ENCODE measurements at places on chromosomes 1 and 21.

- no peak for DNase-seq
These were observed 114.5 kb downstream of the DSCAM start for GRCh38 chr21:40732253-40733023.

DNA sequence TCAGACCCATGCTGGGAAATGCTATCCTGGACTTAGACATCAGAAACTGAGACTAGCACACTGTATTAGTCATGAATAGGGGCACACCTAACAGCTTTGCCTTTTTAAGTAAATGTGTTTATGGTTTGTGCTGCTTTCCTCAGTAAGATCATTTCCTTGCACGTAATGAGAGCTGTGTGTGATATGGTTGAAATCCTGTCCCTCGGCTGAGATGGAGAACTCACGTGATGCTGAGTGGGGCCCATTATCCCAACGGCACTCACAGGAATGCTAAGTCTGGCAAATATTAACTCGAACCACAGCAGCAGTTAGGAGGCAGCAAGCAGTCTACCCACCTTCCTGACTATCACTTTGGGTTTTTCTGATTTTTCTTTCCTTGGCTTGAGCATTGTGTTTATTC is 38.2 kb downstream of the BCL9 start:
- no peak for DNase-seq

DNA sequence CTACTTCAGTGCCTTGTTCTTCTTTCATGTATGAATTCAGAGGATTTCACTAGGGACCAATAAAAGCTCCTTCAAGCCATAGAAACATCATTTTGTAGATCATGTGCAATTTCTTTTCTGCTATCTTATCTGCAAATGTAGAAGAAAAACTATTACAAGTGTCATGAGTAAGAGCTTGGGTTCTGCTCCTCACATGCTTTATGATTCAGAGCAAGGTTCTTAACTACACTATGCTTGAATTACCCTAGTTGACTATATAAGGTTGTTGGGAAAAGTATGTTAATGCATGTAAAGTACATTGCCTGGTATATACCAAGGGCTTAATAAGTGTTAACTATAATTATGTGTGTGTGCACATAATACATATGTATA is 91.4 kb upstream of the S1PR1 start:
- no peak for DNase-seq

DNA sequence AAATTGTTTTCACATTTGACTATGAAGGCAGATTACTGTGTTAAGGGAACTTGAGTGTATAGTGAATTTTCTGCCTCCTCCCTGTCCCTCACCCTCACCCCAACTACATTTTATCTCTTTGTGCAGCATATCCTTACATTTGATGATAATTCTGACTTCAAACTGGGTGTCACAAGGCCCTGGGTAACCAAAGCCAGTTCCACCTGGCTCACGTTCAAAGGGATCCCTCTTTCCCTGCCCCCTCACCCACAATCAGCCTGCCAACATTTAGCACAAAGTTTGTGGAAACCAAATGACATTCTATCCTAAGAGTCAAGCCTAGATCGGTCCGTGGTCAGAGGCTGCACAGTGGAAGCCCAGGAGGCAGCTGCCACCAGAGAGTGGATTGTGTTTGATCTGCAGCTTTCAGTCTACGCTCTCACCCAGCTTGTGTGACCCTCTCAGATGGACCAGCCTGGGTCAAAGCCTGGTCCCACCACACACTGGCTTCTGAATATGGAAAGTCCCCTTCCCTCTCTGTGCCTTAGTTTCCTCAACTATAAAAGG is 10.3 kb downstream of the KIAA0040 start:
- no peak for DNase-seq

- no peak for DNase-seq
These were observed 34.8 kb downstream of the WDR4 start for GRCh38 chr21:42844411-42845113.

- no peak for DNase-seq
These were observed 74.2 kb downstream of the GABPA start for GRCh38 chr21:25809013-25809412.

GRCh38 chr1:110450929-110451328 is at the start of gene PROK1:
PROK1 (plus strand) TSS chr1:110451149; CDS start chr1:110451217, 68 bp downstream.
- DNase-seq = no peak

GRCh38 chr1:228865627-228866330 is 130.5 kb downstream of the RHOU start:
- DNase-seq = no peak

DNA sequence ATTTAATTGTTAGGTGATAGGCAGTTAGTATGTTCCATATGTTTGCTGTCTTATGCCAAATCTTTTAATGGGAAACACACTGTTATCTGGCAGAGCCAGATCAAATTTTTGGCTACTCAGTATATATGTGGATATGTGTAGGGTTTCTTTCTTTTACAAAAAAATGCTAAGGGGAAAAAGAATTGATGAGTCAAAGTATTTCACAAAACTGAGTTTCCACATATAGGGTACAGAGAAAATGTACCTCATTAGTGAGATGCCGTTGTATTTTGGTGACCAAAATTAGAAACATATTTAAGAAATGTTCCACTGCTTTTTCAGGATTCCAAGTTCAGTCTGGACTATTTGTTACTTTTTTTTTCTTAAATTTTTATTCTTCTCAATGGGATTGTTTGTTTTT is 201.2 kb upstream of the PTGFR start:
- DNase-seq = no peak

DNA sequence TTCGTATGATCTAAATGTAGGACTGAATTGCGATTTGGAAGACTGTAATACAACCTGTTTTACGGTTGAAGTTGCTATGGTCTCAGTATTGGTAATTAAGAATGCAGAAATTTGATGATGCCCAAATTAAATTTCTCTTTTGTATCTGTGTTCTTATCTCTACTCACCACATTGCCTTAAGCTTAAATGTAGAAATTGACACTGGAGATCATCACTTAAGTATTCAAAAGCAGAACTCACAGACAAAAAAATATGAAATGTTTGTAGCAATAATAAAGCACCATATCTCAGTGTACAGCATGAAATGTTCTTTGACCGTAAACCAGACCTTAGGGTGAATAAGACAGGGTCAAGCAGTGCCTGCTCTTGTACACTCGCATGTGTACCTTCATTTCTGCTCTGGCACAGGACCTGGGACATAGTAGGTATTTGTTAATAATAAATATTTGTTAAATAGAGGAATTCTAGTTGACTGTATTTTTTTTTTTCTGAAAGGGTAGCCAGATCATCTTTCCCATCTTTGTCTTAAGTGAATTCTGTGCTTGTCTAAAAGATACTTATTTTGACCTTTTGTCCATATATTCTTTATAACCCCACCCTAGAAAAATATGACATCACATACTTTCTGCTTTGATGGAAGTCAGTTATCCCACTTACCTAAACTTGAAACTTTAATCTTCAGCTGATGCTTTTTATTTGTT is 1.5 kb downstream of the CDC7 start:
- no peak for DNase-seq
